Hypothalamus (tissue), 51 donors: ENCODE measurements at places on chromosomes 12 and 14.

- no peak for DNase-seq
Observed at GRCh38 chr12:61808856-61809255, 451.3 kb upstream of the USP15 start.

DNA sequence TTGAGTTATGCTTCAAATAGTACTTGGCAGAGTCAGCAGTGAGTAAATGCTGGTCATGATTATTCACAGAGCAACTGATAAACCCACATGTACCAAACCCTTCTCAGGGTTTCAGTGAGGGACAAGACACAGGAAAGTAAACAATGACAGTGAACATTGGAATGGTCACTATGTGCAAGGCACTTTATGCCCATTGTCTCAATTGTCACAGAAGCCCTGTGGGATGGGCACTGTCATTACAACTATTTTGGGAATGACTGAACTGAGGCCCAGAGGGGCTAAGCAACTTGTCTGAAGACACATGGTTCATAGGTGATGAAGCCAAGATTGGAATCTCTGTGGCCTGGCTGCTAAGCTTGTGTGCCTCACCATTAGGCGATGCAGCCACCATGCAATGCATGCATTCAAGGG lies 238.5 kb downstream of the RBM19 start:
- no peak for DNase-seq

- no peak for DNase-seq
Observed at GRCh38 chr12:107544937-107545336, 140.7 kb upstream of the PWP1 start.

GRCh38 chr12:25686351-25686750 lies 133.3 kb upstream of the LMNTD1 start:
- no peak for DNase-seq

GRCh38 chr14:99559286-99559990 lies 44.6 kb downstream of the CCDC85C start:
- no peak for DNase-seq

DNA sequence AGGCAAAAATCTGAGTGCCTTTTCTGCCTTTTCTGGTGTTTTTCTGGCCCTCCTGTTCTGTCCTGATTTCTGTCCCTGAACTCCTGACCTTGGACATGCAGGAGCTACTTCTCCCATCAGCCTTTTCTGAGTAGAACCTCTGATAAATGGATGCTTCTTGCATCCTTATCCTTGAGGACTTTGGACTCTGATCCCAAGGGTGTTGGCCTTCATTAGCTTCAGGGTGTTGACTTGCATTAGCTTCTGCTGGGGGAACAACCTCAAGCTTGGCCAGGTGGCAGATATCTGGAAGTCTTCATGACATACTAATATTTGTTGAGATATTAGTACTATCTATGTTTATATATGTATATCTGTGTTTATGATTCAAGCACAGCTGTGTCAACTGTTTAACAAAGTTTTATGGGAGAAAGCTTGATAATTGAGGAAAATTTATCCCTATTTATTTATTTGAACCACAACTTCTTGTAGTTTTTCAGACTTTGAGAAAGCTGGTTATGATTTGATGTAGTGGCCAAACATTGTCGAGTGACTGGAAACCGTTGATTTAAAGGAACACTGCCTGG lies 124.3 kb downstream of the CHST11 start:
- DNase-seq, result no peak

GRCh38 chr12:67526129-67526528 lies 122.4 kb upstream of the DYRK2 start:
- DNase-seq, result no peak

DNA sequence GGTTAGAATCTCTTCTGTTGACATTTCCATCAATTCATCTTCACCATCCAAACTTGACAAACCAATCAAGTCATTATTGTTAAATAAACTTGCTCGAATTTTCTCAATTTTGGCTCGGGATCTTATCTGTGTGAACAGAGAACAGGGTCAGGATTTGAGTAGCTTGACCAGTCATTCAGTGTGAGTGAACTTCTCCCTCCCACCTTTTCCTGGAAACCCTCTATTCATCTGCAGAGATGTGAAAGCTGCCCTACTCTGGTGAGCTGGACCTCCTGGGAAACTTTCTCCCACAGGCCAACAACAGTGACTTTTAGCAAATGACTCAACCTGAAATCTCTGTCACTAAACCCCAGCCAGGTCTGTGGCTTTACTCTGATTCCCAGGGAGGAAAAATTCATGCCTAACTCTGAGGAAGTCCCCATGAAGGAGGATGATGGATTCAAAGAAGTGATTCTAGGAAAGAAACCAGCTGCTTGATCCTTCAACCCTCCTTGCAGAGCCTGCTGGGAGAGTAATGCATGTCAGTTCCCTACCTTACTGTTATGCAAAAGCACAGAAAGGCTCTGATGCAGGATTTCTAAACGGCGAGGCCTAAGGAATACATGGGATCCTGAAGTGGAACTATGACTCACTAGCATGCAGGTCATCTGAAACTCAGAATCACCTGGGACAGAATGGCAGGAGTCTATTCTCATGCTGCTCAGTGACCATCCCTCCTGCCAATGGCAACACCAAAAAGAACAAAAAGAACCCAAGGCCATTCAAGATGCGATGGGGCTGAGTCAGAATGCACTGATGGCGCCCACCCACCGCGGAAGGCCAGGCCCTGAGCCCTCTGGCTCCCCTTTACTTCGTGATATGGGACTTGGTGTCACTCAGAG lies 58.0 kb downstream of the TRAFD1 start:
- peak; percentile 21 for DNase-seq

DNA sequence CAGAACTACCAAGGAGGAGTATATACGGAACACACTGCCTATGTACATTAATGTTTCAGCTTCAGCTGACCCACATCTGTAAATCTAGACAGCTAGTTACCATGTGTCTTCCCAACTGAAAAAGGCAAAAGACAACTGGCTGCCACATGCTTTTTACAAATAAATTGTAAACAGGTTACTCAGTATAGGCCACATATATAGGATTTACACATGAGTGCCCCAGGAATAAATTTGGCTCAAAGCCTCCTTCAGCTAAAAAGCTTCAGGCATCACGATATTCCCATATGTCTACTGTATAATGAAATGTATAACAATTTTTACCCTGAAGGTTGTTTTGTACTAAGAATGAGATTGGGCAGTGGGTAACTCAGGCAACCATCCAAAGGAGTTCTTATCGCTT lies 175.9 kb upstream of the BMP4 start:
- DNase-seq, result no peak

DNA sequence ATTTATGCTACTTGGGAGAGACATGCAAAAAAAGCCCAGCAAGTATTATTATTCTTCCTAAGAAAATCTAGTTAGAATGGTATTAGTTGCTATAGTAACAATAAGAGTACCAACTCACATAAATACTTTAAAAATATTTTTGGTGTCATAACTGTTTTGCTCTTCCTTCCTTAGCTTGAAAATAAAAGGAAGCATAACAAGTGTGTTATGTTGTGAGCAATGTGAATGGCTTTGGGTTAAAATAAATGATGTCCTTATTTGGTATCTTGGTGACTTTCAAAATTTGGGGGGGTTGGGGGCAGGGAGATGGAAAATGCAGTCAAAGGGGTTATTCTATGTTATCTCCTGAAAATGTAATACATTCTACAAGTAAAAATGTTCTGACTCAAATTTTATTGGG lies 91.0 kb downstream of the ELK3 start:
- no peak for DNase-seq

- DNase-seq, result no peak
Observed at GRCh38 chr12:12219664-12220063, 47.2 kb downstream of the LRP6 start.

GRCh38 chr12:53493610-53494391 lies 5.5 kb downstream of the MAP3K12 start:
- DNase-seq, result no peak

DNA sequence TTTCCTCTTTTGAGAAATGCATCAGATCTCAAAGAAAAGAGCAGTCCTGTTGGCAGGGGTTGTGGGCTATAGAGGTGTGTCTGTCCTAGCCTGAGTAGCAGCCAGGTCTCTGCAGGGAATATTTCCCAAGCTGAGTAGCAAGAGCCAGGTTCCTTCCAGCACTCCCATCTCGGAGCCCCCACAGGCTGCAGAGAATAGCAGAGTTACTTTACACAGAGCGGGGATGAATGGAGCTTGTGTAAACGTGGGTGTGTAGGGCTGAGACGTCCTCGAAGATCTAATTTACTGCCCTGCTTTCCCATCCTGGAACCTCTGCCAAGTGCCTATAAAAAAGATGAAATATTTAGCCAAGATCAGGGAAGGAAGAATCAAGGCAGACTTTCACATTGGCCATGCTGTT lies 156.6 kb downstream of the TSPAN9 start:
- no peak for DNase-seq

- DNase-seq, result no peak
Observed at GRCh38 chr14:91402771-91403600, 14.6 kb downstream of the CCDC88C start.
